SHP77 treated with DMSO at 0.1 percent for 48 hours (cell line): ENCODE measurements at places on chromosomes 6 and 20.

DNA sequence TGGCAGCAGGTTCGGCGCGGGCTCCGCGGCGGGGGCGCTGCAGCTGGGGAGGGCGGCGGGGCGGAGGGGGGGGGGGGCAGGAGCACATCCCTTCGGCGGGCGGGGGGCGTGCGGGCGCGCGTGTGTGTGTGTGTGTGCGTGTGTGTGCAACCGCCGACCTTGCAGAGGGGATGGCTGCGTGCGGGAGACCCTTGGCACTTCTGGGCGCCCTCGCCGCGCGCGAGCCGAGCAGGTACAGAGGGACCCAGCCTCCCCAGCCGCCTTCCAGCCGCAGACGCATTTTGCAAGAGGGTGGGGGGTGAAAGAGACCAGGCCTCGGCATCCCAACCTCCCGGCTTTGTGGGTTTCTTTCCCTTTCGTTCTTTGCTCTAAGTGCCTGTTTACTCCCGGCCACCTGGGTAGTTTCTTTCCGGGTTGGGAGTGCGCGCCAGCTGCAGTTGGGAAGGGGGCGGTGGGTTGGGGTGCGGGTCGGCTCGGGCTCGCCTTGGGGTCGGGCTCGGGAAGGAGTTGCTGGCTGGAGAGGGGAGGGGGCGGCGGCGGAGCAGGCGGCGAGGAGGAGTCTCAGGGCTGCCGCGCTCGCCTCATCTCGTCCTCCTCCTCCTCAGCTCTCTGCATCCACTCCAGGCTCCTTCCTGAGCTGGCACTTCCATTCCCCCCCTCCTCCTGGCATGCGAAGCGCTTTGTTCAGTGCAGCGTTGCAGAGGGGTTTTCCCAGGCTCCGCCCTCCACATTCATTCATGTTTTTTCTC, 620 bp downstream of the HIVEP1 start:
- peak; percentile 50 for DNase-seq

- no peak for DNase-seq
These were observed 221.4 kb downstream of the CDKAL1 start for GRCh38 chr6:20755631-20756030.

DNA sequence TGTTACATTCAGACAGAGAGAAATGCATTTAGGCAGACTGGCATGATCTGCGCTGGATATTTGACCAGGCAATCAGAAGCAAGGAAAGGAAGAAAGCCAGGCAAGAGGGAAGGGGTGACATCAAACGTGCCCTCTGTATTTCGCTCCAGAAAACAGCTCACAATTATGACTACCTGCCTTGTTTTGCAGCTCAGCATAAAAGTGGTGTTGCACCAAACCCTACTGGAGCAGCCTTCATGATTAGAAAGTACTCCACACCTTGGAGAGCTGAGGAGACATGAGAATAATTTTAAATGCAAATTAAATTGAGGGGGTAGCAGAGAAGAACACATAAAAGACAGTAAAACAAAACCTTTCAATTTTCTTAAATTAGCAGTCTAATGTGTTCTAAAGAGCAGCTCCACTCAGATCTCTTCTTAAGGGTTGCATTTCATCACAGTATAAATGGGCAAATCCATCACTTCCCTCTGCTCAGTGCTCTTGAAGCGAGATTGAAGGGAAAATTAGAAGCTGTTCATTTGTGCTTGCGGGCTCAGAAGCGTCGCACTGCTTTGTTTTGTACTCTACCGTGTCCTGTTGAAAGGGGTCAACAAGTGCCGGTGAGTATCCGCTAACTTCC, at the start of gene PHACTR1:
PHACTR1 (plus strand) TSS at position 470 of the 619 bp plus-strand sequence.
- no peak for DNase-seq

- no peak for DNase-seq
These were observed 83.9 kb upstream of the GPR6 start for GRCh38 chr6:109894181-109894580.

GRCh38 chr6:142334294-142334693, 32.5 kb downstream of the ADGRG6 start:
- DNase-seq: no peak

- DNase-seq: no peak
These were observed 838.4 kb downstream of the QKI start for GRCh38 chr6:164252948-164253347.

- DNase-seq: no peak
These were observed 140.1 kb upstream of the LRFN2 start for GRCh38 chr6:40727271-40727670.

DNA sequence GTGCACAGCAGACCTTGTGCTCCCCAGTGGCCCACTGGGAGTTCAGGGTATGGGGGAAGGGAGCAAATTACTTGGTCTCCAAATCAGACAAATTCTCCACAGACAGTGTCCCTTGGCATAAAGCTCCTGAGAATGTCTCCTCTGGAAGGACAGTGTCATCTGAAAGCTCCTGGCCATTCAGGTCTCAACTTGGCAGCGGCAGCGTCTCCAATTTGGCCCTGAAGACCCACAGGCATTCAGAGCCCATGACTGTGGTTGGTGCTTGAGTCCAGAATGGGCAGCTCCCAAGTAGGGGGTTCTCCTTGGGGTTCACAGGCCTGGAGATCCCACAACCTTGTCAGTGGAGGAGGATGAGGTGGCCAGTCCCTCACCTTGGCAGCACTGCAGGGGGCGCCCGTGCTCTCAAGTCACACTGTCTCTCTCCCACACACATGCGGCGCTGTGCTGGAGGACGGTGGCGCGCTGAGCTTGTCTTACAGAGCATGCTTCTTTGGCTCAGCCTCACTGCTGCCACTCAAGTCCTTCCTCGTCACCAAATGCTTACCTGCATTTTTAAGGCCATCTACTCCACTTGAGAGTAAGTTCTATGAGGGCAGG, 20.7 kb downstream of the DYNLRB1 start:
- no peak for DNase-seq

- no peak for DNase-seq
These were observed 42.8 kb upstream of the HFE start for GRCh38 chr6:26044140-26045064.

DNA sequence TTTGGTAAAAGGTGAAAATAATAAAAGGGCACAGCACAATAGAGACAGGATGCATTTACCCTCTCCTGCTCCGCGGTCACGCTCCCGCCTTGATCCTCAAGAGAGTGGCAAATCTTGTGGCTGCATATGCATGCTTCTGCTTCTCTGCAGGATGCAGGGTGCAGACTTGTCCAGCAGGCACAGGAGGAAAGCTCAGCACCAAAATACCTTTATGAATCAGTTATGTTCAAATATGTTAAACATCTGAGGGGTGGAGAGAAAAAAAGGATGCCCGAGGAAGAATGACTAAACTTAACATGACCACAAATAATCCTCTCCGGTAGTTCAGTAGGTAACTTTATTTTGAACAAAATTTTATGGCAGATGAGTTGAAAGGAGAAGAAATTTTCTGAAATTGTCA, 366.1 kb upstream of the SOX4 start:
- no peak for DNase-seq

DNA sequence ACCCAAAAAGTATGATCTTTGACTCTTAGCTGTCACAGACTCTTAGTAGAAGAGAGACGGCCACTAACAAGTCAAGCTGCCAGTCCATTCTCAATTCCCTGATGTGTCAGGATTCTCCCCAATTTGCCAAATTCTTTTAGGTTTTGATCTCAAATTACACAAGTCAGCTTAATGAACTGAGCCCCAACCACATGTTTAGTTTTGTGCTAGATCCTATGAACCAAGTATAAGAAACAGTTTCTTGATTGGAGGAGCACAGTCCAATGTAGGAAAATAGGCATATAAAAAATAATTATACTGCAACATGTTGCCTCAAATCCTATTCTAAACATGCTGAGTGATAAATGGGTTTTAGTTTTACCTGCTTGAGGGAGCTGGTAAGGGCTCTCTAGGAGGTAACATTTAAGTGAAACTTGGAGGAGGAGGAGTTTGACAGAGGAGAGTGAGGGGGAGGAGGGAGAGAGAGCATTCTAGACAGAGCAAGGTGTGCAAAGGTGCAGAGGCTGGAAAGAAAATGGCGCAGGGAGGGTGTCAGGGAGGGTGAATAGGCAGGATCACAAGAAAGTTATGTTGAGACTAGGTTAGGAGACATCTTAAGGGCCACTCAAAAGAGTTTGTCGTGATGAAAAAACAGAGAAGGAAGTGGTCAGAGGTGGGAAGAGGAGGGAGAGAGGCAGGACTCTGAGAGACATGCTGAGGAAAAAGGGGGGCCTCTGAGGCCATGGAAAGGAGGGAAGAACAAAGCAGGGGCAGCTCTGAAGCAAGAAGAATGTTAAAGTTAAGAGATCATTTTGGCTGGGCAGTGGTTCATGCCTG, 22.8 kb upstream of the FAM83C start:
- no peak for DNase-seq

- DNase-seq: no peak
These were observed 66.2 kb upstream of the STXBP5 start for GRCh38 chr6:147137986-147138385.

- DNase-seq: no peak
These were observed 119.2 kb downstream of the TINAG start for GRCh38 chr6:54427396-54427937.

DNA sequence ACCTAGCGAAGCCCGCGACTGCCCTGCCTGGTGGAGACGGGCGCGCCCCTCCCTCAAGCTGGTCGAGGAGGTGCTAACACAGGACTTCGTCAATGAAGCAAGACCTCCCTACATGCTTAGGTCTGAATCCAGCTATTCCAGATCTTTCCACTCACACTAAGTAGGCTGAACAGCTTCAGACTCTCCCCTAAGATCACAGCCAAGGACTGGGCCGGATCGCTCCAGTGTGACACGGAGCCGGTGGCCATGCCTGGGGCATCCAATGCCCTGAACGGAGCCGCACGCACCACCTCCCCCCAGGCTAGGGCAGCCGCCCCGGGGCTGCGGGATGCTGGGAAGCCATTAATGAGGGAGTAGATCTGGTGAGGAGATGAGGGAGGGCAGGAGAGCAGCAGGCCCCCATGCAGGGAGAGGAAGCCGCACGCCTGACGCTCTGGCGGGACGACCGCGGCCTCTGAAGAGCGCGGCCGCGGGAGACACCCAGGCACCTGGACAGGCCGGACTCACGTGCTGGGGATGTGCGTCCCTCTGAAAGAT, 200.0 kb downstream of the WDR27 start:
- DNase-seq: no peak

DNA sequence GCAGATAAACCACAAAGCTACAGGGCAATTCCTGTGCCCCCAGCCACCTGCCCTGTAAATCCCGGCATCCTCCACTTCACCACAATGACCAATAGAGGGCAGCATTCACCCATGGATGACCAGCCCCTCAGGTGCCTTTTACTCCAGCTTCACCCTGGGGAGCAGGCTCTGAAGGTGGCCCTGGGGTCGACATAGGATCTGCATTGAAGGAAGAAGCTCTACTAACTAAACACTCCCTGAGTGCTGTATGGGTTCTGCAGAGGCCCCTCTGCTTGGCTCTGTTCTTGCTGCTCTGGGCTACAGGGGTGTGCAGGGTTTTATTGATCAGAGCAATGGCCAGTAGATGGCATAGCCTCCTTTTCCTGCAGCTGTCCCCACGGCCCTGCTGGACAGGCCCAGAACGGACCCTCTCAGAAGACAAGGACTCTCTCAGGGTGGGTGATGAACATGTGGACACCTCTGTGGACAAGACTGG, 20.3 kb downstream of the CST4 start:
- peak; percentile 4 for DNase-seq

- no peak for DNase-seq
These were observed 47.0 kb upstream of the CST5 start for GRCh38 chr20:23926526-23926880.

DNA sequence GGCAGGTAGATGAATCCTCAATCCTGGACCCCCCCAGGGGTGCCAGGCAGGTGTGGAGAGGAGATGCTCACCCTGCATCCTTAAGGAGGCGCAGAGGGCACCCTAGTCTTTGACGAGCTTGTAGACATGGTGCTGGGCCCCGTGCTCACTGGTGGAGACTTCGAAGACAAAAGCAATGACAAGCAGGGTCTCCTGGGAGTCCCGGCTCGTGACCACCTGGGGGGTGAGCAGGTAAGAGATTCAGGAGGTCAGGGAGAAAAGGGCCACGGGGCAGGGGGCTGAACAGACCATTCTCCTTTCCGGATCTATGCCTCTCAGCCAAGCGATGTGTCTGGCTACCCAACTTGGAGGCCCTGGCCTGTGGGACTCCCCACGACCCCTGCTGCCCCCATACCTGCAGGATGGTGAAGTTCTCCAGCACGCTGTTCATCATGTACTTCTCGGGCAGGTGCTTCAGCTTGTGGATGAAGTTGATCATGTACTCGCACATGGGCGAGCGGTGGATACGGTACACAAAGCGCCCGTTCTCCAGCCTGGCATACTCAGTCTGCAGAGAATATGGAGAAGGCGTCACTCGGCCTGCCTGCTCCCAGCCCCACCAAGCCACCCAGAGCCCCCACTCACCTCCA, 6.9 kb downstream of the RPL10A start:
- DNase-seq: no peak

- no peak for DNase-seq
These were observed 13.2 kb upstream of the SCRT2 start for GRCh38 chr20:688809-689212.

DNA sequence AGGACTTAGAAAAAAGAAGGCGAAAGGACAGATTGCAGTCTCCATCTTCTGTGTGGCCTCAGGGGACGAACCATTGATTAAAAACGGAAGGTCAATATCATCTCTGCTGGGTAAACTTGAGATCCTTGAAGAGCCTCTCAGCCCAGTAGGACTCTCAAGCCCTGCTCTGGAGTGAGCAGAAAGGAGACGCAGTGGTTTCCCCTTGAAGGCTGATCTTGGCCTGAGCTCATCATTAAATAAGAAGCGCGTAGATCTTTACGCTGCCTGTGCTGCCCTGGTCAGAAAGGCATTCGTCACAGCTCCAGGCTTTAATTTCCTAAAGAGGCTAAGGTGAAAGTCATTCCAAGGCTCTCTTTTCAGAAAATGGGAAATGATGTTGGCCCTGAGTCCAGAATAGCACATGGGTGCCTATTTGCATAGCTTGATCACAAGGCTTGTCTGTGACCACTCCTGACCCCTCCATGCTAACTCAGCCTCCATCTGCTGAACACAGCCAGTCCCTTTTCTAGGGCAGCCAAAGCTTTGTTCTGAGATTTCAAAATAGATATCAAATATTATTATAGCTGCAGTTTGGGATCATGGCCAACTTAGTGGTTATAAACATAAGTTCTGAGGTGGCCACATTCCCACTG, 29.3 kb upstream of the XRN2 start:
- DNase-seq: peak; percentile 8

DNA sequence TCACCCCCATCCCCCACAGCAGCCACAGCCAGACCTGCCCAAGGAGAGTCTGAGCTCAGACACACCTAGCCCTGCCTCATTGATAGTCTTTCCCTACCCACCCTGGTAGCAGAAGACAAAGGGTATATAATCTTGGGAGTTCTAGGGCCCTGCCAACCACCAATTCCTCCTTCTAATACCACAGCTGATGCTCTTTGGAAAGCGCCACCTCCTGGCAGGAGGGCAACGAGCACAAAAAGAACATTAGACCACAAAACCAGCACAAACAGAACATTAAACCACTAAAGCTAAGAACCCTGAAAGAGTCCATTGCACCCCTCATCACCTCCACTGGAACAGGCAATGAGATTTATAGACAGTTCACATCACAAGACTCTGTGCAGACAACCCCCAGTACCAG, 195.8 kb upstream of the FUT9 start:
- DNase-seq: no peak

- peak; percentile 2 for DNase-seq
These were observed 59.2 kb downstream of the KCNS1 start for GRCh38 chr20:45041464-45042337.

GRCh38 chr20:10963717-10964266, 290.0 kb upstream of the JAG1 start:
- no peak for DNase-seq
